ENCODE measurements at places on chromosomes 5 and 9.

- no peak for DNase-seq
These were observed 1.8 kb downstream of the FGF10 start for GRCh38 chr5:44387406-44387805.

GRCh38 chr9:14396171-14396570 is 82.2 kb upstream of the NFIB start:
- no peak for DNase-seq

DNA sequence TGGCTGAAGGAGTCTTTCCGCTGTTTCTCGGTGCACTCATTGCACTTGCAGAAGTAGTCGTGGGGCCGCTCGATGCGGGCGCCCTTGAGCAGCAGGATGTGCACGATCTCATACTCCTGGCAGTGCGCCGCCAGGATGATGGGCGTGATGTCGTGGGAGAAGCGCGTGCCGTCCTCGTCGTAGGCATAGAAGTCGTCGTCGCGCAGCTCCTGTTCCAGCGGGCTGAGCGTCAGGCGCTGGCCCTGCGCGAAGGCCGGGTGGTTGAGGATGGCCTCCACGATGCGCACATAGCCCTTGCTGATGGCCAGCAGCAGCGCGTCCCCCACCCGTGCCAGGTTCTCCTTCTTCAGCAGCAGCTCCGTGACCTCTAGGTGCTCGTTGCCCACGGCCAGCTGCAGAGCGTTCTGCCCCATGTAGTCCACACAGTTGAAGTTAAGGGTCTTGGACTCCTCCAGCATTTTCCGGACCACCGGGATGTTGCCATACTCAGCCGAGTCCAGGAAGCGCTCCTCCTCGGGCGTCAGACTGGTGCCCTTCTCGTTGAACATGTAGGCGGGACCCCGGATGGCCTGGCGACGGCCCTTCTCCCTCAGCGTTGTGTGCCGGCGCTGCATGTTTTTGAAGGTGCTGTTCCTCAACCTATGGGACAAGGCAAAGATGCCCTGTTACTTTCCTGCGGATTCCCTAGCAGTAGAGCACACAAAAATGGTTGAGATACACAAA is 8.4 kb downstream of the TRPC7 start:
- no peak for DNase-seq

DNA sequence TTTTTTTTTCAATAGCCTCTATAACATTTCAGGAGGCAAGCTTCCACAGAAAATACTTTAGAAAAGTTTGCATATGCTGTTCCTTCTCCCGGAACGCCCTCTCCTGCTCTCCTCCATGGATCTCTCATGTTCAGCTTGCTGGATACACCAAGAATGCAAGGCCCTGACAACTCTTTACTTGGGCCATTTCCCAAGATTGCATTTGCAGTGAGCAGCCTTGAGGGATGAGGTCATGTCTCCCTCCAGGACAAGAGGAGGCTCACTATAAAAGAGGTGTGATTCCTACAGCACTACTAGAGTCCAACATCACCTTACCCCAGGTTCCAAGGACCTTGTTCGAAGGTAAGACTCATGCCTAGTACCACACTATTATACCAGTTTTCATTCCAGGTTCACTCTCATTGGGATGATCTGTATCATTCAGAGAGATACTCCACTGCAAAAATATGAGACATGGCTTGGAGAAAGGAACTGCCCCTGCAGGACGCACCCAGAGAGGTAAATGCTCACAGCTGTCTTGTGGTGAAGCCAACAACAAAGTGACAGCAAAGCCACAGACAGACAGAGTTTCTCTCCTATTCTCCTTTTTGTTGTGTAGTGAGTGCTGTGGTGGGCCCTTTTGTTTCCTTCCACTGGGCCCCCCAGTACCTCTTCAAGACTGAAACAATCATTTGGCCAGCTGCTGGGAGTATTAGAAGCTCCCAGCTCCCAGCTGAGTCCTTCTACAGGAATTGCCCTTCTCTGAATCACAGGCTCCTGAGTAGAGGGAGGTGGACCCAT is 151.7 kb upstream of the ZNF366 start:
- no peak for DNase-seq

DNA sequence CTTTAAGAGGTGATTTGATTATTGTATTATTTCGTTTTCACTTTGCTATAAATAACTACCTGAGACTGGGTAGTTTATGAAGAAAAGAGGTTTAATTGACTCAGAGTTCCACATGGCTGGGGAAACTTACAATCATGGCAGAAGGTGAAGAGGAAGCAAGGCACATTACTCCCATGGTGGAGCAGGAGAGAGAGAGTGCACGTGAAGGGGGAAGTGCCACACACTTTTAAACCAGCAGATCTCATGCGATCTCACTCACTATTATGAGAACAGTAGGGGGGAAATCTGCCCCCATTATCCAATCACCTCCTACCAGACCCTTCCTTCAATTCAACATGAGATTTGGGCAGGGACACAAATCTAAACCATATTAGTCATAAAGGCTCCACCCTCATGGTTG is 36.1 kb upstream of the NDFIP1 start:
- DNase-seq: no peak

Measured in NCI-H1930 (cell line).